ENCODE measurements at places on chromosomes 3 and 15.
A peak's percentile ranks its signal among the peaks of the same experiment; 100 is the strongest.

DNA sequence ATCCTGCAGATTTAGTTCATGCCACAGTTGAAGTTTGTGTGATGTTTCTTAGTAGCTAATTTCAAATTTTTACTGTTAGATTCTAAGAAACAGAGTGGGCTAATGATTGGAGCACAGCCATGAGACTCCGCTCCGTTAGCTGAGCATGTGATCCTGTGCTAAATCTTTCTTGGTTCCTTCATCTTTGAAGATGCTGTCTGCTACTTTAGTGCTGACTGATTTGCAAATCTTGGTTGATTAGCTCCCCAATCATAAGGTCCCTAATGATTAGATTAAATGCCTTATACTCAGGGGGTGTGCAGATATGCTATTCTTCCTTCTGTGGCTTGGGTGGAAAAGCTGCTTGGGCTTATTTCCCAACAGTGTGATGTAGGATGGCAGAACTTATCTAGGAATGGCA is 129.5 kb upstream of the ZBED2 start:
- no peak for DNase-seq

DNA sequence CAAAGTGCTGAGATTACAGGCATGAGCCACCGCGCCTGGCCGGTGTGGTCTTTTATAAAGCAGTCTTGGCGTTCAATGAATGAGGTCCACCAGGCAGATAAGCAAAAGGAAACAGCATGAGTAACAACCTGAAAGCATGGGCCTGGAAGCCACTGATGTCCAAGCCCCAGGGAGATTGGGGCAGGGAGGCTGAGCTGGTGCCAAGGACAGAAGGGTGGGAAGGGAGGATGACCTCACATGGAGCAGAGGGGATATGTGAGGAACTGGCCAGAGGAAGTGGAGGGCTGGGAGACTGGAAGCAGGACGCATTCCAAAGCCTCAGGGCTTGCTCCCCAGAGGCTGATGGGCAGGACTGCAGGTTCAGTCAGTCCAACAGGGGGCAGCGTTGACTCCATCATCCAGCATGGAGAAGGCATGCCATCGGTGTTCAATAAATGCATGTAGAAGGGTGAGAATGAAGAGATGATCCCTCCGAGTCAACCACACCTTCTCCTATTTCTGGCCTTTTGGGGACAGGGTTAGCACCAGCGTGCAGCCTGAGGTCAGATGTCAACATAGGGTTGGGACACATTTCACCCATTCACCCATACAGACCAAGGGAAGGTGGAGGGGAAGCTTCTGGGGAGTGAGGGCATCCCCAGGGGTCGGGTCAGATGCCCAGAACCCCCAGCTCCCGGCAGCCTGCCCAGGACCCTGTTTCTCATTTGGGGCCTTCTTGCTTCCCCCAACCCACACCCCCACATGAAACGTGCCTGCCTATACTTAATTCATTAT is 14.8 kb downstream of the MYL3 start:
- peak; percentile 73 for DNase-seq

DNA sequence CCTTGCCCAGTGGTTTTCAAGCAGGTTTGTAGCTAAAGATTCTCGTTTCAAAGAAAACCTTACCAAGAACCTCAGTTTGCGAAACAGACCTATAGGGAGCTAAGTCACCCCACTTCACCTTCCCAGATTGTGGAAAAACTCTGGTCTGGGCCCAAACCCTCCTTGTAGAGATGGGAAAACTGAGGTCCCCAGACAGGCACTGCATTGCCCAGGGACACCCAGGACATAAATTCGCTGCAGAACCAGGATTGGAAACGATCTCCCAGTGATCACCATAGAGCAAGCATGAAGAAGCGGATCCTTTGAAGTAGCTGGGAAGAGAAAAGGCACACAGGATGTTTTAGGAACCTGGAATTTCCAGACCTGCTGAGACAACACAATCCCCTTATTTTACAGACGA is 85.6 kb upstream of the PIAS1 start:
- DNase-seq = no peak

DNA sequence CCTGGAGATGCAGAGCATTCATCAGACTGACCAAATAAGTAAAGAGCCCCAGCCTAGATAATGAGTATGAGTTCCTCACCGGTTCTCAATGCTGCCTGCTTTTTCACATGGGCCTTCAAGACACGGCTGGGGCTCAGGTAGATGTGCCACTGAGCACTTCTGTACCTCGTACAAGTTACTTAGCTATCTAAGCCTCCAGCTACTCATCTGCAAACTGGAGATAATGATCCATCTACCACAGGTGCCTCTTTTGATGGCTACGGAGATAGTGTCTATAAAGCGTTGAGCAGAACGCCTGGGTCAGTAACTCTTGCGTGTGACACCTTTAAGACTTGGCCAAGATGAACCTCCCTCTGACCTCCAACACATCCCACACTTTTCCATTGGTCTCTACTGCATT is 56.3 kb downstream of the CCR4 start:
- DNase-seq = no peak

GRCh38 chr3:107966276-107966675 is 124.6 kb downstream of the CD47 start:
- no peak for DNase-seq

GRCh38 chr3:12046406-12046805 is 42.2 kb downstream of the SYN2 start:
- no peak for DNase-seq

- peak; percentile 64 for DNase-seq
Measured at GRCh38 chr15:81292523-81293001, 31.4 kb downstream of the STARD5 start.

DNA sequence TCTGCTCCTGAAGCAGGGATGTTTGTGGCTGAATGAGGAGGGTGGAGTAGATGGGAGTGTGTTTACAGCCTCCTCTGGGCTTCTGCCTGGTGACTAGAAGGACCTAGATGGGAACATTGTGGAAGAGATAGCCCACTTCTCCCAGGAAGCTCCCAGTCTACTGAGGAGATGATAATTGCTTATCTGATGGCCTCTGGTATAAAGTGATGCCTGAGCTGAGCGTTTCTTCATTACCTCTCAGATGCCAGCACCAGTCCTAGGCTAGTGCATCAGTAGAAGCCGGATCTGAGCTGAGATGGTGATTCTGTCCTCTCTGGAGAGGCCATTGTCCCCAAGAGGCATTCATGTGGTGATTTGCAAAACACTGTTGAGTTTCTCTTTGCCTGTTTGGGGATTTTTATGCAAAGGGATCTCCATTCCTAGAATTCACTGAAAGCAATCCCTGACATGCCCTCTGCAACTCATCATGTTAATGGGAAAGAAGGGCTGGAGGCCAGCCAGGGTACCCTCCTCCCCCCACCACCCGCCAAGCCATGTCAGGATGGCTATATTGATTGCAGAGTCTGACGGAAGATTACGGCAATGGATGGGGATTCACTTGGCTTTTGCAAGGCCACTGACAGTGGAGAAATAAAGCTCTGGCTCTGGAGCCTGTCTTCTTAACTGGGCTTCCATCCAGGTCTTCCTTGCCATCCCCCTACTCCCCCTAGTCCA is 166.4 kb upstream of the ROPN1 start:
- DNase-seq = no peak

GRCh38 chr15:66947471-66947870 is 117.9 kb upstream of the SMAD3 start:
- DNase-seq = no peak

DNA sequence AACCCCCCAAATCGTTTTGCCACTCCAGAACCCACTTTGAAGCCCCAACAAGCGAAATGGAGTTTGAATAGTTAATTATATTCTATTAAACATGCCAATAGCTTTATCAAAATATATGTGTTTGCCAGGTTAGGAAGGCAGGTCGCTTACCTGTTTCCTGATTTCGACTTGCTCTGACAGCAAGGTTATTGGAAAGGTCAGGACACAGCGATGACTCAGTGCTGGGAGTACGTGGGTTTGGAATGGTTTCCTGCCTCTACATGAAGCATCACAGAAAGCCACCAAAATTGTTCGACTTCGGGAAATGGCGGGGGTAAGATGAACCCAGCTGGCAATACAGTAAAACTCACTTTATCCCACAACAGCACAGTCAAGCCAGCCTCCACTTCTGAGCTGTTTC is 135.6 kb upstream of the ABI3BP start:
- DNase-seq = no peak

DNA sequence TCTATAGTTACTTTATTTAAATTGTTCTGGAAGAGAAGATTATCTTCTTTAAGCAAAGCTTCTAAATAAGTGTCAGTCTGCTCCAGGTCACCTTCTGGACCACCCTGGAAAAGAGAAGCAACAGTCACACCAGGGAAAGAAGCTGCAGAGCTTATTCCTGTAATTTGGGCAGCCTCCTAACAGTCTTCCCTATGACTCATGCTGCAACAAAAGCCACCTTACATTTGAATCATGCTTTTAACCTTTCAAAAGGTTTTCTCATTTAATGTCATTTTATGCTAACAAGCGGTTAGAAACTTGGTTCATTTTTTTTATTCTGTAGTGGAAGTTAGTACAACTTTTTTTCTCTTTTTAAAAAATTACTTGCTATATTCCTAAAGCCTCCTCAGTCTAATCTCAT is 5.3 kb upstream of the GUCA1C start:
- DNase-seq = no peak

DNA sequence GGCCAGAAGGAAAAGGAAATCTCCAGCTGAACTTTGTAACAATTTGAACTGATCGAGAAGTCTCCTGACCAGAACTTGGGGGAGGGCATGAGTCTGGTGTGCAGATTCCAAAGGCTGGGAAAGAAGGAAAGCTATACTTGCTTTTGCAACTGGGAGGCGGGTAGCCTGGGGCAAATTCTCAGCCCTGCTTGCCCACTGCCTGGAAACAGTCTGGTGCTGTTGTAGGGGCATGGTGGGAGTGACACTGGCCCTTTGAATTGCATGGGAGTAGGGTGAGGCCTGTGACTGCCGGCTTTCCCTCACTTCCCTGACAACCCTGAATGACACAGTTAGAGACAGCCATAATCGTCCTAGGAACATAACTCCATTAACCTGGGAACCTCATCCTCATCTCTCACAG is 114.0 kb upstream of the POU1F1 start:
- DNase-seq = no peak

DNA sequence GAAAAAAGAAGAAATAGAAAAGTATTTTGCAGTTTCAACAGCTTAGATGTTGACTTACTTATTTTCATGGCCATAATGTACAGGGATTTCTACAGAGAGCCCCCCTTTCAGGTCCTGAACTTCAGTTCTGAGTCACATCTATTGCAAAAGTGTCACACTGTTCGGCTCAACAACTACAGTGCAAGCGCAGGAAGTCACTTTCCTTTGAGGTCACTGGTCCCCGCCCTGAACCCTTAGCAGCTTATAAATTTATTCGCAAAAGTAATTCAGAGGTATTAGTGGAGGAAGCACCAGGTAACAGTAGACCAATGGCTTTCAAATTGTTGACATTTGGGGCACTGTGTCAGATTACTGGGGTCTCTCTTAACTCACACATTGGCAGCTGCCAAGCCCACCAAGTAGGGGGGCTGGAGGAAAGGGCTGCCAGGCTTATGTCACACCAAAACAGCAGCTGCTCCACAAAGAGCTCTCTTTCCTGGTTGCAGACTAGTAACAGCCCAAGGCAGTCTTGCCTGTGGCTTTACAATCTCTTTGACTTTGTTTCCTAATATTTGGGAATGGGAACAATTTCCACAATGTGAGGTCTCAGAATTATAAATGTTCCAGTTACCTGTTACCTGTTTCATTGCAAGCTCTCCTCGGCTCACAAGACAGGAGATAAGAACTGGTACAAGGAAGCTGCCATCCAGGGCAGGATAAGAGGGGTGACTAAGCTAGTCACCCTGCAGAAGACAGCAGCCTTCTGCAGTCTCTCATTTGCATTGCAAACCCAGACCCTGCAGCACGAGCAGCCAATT is 130.2 kb upstream of the STRIT1 start:
- DNase-seq = no peak

DNA sequence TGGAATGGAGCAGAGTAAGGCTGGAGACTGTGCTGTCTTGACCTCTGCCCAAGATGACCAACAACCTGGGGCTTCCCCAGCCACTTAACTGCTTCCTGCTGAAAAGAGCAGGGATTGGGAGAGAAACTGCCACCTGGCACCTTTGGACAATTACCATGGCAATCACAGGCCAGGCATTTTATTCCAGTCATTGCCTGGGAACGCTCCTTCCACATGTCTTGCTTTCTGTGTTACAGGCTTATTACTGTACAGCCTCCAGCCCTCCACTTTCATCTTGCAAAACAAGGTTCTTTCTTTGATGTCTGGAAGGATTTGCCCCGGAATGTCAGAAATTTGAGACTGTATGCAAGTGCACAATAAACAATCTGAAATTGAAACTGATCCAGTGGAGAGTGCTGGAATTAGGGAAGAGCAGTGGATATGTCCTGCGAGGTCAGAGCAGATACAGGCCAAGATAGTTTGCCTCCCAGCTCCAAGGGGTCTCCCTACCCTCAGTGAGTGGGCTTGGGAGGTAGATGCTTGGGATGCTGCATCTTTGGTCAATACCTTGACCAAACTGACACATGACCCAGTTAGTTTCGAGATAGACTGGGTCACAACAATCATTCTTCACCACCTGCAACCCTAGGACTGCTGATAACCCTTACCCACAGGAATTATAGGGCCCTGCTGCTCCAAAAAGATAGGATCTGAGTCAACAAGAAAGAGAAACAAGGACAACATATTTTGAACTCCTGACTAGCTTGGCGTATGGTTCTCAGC is 2.7 kb downstream of the PPP1R14D start:
- no peak for DNase-seq

GRCh38 chr15:72198356-72199204 is 993 bp upstream of the GRAMD2A start:
- DNase-seq = peak; percentile 32

- no peak for DNase-seq
Measured at GRCh38 chr3:172174513-172175253, 135.3 kb downstream of the FNDC3B start.

DNA sequence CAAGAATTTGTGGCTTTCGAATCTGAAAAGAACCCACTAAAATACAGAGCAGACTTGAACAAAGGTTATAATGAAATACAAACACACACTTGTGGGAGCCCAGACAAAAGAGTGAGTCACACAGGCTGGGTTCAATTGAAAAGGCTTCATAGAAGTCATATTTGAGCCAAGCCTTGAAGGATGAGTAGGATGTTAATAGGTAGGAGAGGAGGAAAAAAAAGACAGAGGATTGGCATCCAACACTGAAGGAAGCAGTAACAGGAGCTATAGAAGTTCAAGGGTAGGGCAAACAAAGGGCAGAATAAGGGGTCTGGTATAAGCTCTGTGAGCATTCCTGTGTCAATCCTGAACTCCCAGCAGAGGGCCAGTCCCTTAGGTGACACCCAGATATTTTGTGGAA is 325.4 kb downstream of the FOXP1 start:
- DNase-seq = no peak

DNA sequence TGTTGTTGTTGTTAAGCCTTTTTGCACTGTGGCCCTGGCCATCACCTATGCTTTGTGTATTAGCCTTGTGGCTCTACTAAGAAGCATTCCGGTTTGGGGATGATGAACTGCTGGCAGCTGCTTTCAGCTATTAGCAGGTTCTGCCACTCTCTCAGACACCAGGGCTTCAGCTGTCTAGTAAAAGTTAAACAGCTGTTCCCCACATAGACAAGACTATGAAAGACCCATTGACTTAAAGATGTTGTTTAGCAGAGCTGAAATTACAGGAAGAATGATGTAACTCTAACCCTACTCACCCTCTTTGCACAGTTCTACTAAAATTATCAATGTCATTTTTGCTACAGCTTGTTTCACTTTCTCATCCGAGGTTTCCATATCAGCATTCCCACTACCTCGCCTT is 131.2 kb upstream of the CGNL1 start:
- DNase-seq = no peak

Data from activated CD4-positive, alpha-beta T cell treated with anti-CD3 and anti-CD28 coated beads for 48 hours (primary cell).